Neural crest cell (in vitro differentiated cells): ENCODE measurements at places on chromosomes 16 and 17. TPM values are rescaled to one million over a fixed set of nuclear protein-coding genes. Genes with fewer than 3 reads are reported as not detected.

DNA sequence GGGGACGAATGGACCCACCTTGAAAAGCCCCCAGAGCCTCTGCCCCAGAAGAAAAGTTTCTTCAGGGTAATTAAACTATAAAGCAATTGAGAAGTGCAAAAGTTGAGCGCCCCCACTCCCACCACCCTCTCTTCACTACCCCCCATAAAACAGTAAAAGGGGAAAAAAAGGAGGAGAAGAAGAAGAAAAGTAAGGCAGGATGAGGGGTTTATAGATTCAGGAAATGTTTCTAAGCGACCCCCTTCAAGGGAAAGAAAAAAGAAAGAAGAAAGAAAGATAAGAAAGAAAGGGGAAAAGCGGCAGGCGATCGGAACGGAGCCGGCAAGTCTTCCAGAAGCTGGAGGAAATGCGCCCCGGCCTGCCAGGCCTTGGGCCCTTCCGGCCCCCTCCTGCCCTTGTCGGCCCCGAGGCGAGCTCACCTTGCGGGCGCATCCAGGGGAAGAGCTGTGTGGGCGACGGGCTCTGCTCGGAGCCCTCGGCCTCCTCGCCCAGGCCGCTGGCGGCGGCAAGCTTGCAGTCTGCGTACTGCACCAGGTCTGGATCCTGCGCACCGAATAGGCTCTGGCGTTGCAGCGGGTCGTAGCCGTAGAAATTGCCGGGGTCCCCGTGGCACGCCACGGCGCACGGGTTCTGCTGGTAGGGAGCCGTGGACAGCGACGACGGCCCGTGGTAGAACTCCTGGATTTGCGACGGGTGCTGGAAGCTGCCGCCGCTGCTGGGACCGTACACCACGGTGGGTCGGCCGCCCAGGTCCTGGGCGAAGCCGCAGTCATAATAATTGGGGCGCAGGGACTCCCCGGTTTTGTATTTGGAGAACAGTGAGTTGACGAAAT lies 1.0 kb downstream of the HOXB8 start:
- no peak for DNase-seq

DNA sequence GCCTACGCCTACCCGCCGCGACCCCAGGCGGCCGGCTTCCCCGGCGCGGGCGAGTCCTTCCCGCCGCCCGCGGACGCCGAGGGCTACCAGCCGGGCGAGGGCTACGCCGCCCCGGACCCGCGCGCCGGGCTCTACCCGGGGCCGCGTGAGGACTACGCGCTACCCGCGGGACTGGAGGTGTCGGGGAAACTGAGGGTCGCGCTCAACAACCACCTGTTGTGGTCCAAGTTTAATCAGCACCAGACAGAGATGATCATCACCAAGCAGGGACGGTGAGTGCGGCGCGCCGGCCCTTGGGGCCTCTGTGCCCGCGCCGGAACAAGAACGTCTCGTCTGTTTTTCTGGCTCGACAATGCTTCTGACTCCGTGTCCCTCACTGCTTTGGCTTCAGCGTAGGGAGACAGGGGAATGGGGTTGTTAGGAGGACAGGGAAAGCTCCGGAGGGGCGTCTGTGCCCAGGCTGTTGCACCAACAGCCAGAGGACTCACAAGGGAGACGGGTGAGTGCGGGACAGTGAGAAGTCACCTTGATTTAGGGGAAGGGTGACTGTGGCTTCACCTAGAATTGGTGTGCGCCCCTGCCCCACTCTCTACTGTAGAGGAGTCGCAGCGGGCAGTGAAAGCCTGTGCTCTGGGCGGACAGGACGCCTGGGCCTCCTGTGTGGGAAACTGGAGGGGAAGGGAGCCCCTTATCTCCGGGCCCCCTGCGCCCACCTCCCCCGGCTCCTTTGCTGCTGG lies 806 bp downstream of the TBX21 start:
- DNase-seq = no peak

GRCh38 chr16:59690216-59690615 lies 956.1 kb upstream of the GOT2 start:
- DNase-seq = no peak

DNA sequence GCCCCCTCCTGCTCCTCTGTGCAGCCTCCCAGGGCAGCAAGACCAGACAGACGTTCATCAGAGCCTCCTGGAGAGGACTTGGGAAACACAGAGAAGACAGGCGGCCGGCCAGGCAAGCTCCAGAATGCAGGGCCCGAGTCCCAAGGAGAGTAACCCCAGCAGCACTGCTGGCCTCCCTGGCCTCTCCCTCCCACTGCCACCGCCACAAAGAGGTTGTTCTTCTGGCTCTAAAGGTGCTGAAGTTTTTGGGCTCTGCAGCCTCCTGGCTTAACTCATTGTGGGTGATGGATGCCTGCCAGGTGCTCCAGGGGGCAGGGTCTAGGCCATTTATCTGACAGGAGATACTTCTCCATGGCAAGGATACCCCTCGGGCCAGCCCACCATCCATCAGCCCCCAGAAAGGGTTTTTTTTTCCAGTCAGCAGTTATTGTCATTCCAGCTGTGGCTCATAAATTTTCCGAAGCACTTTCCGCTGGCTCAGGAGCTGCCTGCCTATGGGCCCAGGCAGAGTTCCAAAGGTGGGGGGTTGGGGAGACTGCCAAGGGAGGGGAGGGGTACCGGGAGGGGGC lies 32.0 kb upstream of the MRPS23 start:
- DNase-seq = no peak

- no peak for DNase-seq
These were observed 85.0 kb downstream of the GRIN2A start for GRCh38 chr16:10097271-10097670.

DNA sequence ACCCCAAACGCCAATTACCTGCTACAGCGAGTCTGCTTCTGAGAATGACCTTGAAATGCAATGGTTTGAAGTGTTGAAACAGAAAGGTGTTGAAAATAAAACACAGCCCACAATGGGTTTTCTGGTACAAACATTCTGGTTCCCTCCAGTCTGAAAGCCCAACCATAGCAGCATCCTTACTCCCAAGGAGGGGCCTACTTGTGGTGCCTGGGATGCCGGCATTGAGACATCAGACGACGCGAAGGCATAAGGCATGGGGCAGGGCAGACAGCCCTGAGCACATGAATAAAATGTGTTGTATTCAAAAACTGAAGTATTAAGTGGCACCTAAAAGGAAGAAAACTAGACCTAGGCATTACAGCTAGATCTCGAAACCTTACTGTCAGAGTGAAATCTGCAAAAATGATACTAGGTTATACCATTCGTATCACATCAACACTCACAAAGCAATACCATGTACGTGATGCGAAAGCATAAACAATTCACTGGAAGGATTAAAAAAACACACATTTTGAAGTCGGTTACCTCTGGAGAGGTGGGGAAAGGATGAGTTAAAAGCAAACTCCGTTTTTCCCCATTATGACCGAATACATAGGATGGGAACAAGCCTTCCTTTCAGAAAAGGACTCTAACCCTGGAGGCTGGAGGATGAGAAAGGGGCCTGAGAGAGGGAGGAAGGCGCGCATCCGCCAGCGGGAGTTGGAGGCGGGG lies 702 bp downstream of the NUDT21 start:
- DNase-seq = no peak

The FBXW10 gene
- 0.19 and 0.20 TPM in 2 replicates for total RNA-seq

The NPIPA2 gene
- total RNA-seq = 10.1 and 12.9 TPM in 2 replicates

The SMIM5 gene
- 0.32 TPM in 1 of 2 replicates, not detected in the other for total RNA-seq
